T-helper 17 cell (primary cell): ENCODE measurements at places on chromosomes 13 and 19. TPM values are rescaled to one million over a fixed set of nuclear protein-coding genes. Genes with fewer than 3 reads are reported as not detected.
A peak's percentile ranks its signal among the peaks of the same experiment; 100 is the strongest.

DNA sequence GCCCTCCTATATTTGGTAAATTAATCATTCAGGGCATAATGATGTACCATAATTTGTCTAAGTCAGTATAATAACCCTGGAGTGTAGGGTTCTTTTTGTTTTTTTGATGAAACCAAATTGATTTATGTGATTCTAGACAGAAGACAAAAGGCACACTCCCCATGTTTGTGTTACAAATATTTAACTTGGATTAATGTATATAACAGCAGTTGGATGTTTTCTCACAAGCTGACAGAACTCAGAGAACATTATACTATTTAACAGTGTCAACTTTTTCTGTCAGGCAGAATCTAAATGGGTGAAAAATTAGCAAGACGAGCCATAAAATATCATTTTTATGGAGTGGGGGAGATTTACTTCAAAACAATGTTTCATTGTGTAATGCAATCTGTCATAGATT, 15.2 kb downstream of the CBY2 start:
- no peak overlapping the region for H3K27ac ChIP-seq
- H3K36me3 ChIP-seq = no peaks in the 10 kb centered on the region
- peaks cover 20% of the 10 kb centered on the region for H3K27me3 ChIP-seq
- DNase-seq = no peak
- no peaks in the 10 kb centered on the region for H3K4me1 ChIP-seq
- H3K4me3 ChIP-seq = no peak overlapping the region

DNA sequence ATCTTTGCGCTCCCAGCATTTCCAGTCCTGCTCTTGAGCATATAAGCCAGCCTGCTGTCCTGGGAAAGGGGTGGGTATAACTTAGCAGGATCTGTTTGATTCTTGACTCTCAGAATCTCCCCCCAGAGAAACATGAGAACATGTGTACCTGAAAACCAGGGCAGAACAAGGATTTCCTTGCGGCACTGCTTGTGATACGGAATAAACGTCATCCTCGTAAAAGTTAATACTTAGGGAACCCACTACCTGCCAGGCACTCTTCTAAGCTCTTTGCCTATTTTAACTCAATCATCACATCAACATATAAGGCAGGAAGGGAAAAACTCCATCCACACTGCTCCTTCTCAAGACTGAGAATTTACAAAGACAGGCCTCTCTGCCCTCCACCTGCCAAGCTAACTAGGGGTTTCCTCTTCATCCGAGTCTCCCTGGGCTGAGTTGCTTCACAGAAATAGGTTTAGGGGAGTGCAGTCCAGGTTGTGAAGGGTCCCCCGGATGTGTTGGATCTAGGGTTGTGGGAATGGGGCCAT, 1.1 kb downstream of the ZNF653 start:
- H3K27ac ChIP-seq = peak overlapping the region; percentile 93
- no peaks in the 10 kb centered on the region for H3K27me3 ChIP-seq
- H3K36me3 ChIP-seq = peaks cover 5% of the 10 kb centered on the region
- DNase-seq = no peak

The KPNA3 gene
- total RNA-seq = 19.1 TPM

- no peaks in the 10 kb centered on the region for H3K4me1 ChIP-seq
- H3K27me3 ChIP-seq = peaks cover 6% of the 10 kb centered on the region
- H3K4me3 ChIP-seq = no peak overlapping the region
- no peaks in the 10 kb centered on the region for H3K36me3 ChIP-seq
These were observed 532.4 kb upstream of the SGCG start for GRCh38 chr13:22648320-22648801.

DNA sequence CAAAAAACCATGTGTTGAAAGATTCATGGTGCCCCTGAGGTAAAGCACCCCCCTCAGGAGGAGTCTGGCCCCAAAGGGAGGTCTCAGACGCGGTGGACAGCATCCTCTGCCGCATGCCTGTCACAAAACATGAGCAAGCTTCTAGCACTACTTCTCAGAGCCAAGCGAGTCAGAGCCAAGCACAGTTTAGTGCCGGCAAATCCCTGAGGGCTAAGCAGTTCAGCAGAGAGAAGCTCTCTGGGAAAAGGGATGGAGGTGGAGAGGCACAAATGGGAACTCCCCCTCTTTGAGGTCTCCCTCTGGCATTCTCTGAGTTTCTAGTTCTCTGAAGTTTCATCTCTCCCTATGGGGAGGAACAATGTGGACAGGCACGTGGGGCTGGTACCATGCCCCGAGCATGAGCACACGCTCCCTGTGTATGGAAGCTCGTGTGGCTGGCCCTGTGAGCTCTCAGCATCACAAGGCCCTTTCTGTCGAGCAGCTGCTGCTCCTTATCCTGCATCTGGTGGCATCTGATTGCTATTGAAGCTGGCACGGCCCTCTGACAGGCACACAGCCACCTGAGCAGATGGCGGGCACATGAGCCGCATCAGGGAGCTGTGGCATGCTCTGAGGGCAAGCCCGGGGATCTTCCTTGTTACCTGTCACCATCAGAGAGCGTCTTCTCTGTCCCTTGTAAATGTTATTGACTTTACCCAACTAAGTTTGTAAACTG, 325.1 kb downstream of the SLC7A1 start:
- peaks cover 3% of the 10 kb centered on the region for H3K4me1 ChIP-seq
- no peak for DNase-seq
- H3K27ac ChIP-seq = no peak overlapping the region
- peaks cover 2% of the 10 kb centered on the region for H3K36me3 ChIP-seq

The PSG11 gene
- 0.37 TPM for total RNA-seq

GRCh38 chr13:23654111-23655110, 84.2 kb downstream of the TNFRSF19 start:
- H3K27ac ChIP-seq = no peak overlapping the region
- H3K4me1 ChIP-seq = peaks cover 5% of the 10 kb centered on the region
- no peak overlapping the region for H3K4me3 ChIP-seq
- peaks cover 34% of the 10 kb centered on the region for H3K27me3 ChIP-seq
